Ecto neural progenitor cell (in vitro differentiated cells): ENCODE measurements at places on chromosomes 4 and X.

DNA sequence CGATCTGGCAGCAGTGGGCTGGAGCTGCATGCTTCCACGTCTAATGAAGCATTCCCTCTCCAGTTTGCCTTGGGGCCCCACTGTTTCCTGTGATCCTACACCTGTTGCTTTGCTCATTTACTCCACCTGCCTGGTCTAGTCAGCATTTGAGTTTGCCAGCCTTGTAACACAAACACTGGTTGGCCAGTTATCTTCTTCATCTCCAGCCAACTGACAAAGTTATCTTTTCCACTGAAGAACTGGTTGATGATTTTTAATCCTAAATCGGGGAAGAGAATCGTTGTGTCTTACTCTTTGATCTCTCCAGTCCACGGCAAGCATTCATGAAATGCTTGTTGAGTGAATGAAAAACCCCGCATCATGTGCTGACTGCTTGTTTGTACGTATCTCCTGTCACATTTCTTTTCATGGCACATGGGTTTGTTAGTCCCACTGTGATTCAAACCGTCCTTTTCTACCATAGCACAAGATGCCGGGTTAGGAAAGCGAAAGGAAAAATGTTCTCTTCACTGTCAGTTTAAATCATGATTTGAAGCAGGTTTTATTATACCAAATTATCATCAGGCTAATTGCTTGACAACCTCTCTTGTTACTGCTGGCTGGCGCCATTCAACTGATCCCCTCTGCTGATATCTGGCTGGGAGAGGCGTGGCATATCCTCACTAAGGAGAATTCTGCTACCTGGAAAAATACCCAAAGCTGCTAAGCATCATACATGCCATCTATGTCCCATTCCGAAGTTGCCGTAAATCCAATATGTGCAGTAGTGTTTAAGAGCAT lies 144.8 kb downstream of the SHROOM3 start:
- DNase-seq = no peak

GRCh38 chr4:39730072-39730471 lies 32.1 kb downstream of the UBE2K start:
- DNase-seq = no peak

- DNase-seq = no peak
These were observed 53.3 kb upstream of the STIM2 start for GRCh38 chr4:26807330-26807729.

DNA sequence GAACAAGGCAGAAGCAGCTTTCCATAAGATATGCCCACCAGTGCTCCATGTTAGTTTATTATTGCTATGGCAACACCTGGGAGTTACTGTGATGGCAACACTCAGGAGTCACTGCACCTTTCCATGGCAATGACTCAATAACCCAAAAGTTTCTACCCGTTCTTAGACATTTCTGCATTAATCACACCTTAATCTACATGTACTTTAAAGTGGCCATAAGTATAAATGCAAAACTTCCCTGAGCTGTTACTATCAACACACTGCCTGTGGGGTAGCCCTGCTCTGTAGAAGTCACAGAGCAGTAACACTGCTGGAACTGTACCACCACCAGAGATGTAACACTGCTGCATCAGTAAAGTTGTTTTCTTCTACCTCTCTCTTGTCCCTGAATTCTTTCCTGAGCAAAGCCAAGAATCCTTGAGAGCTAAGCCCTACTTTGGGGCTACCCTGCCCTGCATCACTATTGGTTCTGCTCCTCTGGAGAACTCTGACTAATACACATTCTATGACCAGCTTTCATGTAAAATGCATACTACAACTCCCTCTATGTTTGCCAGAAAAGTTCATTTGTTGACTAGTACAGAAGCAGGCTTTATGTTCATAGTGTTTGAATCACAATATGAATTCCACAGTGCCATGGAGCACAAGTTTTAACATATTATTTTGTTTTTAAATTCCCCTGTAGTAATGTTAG lies 43.5 kb upstream of the GPR174 start:
- no peak for DNase-seq

DNA sequence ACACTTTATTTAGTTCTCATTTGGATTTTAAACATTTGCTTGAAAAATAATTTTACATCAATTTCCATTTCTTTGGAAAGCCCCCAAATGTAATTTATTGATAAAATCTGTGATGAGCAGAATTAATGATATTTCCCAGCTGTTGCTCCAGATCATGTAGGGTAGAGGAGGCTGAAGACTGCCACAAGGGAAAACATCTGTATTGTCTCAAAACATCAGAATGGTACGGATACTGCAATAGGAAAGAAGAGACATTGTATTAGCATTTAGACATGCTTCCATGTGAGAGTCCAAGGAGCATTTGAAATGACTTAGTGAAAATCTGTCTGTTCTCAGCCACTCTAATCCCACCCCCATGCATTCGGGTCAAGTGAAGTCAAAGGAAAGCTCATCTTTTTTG lies 14.4 kb downstream of the ADH1A start:
- DNase-seq = no peak

DNA sequence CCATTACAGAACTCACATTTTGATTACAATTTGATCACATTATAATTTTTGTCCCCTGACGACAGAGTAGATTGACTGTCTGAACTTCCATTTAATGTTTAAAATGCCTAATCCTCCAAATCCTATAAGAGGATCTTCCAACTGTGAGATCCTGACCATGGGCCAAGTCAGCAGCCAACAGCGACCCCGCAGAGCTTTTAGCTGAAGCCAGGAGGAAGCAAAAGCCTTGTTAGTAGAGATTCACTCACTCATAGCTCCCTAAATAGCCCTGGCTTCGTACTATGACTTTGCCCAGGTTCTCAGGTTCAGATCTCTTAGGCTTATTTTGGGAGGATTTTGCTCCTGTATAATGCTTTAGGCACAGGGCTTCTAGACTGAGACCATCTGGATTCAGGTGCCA lies 413.1 kb downstream of the NKX6-1 start:
- DNase-seq = no peak

DNA sequence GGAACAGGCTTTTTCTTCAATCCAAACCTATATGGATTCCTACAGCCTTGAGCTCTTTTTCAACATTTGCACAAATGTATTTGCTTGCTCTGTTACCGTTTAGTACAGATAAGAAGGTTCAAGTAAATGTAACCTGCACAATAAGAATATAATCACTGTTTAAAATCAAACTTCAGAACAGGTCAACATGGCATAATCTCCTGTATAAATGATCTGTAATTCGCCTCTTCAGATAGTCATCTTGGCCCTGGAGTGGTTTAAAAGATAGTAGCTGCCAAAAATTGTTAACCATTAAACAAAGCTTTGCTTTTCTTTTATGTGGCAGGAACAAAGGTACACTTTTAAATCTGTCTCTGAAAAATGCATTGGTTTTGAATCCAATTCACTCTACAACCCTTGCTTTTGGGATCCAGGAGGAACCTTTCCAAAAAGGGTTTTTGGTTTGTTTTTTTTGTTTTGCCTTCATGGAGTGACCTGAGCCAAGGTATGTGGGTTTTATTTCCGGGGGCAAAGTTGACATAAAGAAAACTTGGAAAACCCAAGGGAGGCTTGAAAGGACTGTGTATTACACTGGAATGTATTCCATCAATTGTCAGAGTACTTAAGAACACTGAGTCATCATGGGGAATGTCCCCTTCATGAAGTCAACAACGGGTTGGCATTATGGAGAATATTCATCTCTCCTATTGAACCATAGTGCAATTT lies 210.4 kb upstream of the HCCS start:
- no peak for DNase-seq

- DNase-seq = no peak
These were observed 25.2 kb upstream of the ZFX start for GRCh38 chrX:24124244-24124799.

- no peak for DNase-seq
These were observed 12.0 kb downstream of the BST1 start for GRCh38 chr4:15714646-15715435.

GRCh38 chr4:16205298-16206164 lies 20.7 kb downstream of the TAPT1 start:
- DNase-seq = no peak

GRCh38 chr4:2787230-2788100 lies 5.4 kb upstream of the SH3BP2 start:
- DNase-seq = peak; percentile 47

- DNase-seq = no peak
These were observed 50.0 kb downstream of the KDM6A start for GRCh38 chrX:44922980-44923379.

- DNase-seq = no peak
These were observed 35.2 kb upstream of the F9 start for GRCh38 chrX:139495324-139495723.

DNA sequence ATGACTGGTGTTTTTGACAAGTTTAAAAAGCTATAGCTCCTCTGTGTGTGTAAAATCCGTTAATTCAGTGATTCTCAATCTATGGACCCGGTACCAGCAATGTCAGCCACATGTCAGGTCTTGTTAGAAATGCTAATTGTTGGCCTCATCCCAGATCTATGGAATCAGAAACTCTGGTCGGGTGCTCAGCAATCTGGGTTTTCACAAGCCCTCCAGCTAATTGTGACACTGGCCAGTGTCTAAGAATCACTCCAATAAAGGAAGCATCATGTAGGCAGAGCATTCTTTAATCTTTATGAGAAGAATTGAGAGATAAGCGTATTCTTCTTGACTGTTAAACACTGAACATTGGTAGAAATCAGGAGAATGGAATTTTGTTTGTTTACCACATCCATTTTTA lies 1498.2 kb upstream of the TENM3 start:
- no peak for DNase-seq

GRCh38 chrX:71091263-71091662 lies 4.4 kb upstream of the FOXO4 start:
- no peak for DNase-seq

GRCh38 chr4:177064729-177065394 lies 244.8 kb upstream of the NEIL3 start:
- no peak for DNase-seq

DNA sequence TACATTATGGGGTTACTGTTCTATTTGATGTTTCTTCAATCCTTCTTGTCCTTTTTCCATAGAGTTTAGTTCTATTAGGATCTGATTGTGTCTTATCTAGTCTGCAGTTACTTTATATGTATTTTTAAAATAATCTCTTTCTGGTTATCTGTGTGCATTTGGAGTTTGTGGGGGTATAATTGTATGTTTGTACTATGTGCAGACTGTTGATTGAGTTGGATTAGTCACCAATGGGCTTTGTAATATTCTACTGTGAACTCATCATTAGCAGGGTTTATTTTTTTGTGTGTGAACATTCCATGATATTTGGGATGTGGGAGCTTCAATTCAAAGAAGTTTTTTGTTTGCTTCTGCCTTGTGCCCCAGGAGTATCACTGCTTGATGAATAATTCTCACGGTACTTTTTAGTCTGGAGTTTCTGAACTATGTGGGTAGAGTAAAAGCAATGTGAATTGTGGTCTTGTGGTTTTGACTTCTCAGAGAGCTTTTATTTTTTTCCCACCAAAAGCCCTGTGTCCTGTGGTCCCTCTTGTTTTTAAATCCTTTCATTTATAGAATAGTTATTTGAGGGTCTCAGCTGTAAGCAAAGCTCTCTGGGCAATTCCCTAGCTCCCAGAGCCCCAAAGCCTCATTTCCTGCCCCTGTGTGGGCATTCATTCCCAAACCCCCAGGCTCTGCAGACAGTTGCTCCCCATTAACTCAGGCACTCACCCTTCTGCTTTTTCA lies 127.8 kb downstream of the PHKA2 start:
- no peak for DNase-seq

- no peak for DNase-seq
These were observed 11.6 kb downstream of the ARSF start for GRCh38 chrX:3052860-3053259.

DNA sequence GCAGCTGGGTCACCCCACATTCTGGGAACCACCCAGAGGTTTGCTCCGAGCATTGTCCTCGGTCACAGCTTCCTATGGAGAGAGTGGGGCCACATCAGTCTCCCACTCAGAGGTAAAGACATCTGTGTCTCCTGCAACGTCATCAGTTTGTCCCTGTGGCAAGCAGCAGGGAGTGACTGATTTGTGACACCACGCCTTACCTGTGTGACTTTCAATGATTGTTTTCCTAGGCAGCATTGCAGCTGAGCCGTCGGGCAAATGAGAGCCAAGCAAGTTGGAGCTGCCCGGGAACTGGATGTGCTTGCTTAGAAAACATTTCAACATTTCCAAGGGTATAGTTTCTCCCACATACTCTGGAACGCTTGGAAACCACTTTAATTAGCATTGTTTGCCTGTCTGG lies 29.7 kb upstream of the HELT start:
- DNase-seq = no peak

- DNase-seq = no peak
These were observed 876.3 kb downstream of the C4orf33 start for GRCh38 chr4:129972257-129972656.

- DNase-seq = no peak
These were observed 223.0 kb downstream of the TACR3 start for GRCh38 chr4:103496800-103497199.

DNA sequence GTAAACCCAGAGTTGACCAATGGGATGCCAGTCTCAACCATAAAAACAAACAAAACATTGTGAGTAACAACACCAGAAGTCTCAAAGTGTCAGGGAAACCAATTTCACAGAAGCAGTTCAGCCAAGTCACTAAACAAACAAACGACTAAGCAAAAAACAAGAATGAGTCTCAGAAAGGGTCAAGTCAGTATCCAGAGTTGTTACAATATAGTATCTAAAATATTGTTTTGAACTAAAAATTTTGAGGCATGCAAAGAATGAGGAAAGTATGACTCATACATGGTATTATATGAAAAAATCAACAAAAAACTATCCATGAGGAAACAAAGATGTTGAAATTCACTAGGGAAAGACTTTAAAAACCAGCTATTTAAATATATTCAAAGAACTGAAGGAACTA lies 70.6 kb downstream of the AR start:
- no peak for DNase-seq
